Jurkat, Clone E6-1 (cell line): ENCODE measurements at places on chromosomes 3 and 15.

GRCh38 chr3:104916971-104917370 lies 449.7 kb upstream of the ALCAM start:
- DNase-seq: no peak

- peak; percentile 25 for DNase-seq
Observed at GRCh38 chr3:139629033-139629432, 48.7 kb downstream of the NMNAT3 start.

DNA sequence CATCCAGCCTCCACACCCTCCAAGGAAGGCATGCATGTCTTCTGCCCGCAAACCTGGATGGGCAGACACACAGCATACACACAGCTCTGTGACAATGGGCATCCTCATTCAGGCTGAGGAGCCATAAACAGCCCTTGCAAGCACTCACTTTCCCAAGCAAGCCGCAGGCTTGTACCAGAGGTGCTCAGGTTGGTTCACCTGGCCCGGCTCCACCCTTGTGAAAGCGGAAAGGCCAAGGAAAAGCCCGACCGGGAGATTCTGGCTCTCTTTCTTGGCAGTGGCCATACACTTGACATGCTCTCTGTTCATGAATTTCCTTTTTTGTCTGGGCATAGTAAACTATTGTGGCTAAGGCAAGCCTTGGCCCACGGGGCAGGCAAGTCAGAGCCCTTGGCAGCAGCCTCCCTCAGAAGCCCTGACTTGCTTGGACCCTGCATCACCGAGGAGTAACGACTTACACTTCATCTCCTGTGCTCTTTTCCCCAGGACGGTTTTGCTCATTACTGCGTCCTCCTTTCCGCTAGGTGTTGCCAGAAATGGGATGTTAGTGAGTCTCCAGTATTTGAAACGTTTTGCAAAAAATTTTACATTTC lies 74.6 kb upstream of the BNC1 start:
- no peak for DNase-seq

- DNase-seq: no peak
Observed at GRCh38 chr3:188911026-188911850, 260.5 kb upstream of the TPRG1 start.

DNA sequence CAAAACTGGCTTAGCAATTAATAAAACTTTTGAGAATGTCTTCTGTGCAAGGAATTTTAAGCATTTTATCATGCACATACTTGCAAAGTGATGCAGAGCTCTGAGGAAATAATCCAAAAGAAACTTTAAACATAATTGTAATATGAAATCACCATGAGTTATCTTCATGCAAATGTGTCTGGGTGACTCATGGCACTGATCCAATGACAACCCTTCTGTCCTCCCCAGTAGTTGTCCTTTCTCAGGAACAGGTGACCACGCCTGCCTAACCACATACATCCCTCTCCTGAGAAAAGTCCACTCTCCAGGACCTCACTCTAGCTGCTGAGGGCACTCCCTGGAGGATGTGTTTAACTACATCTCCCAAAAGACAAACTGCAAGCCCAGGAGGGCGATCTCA lies 530.6 kb upstream of the IL12A start:
- DNase-seq: no peak
